ENCODE measurements at places on chromosomes 11 and 22. TPM values are rescaled to one million over a fixed set of nuclear protein-coding genes. Genes with fewer than 3 reads are reported as not detected.
A peak's percentile ranks its signal among the peaks of the same experiment; 100 is the strongest.

DNA sequence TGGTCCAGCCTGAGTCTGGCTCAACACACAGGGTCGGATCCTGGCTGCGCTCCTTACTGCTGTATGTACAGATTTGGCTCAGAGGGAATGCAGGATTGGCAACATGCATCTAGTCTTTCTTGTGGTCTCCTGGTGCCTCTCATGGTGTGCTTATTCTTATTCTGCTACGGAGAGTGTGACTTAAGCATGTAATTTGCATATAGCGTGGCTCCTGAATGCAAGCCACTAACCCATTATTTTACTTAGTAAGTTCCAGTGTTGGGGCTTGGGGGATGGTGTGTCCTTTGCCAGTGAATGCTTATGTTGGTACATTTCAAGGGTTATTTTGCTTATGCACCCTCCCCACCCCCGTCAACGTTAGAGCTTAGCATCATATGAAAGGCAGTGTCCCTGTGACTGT, 51.2 kb downstream of the PTPRJ start:
- no peak for DNase-seq

The C22orf15 gene
- 1.1 TPM for total RNA-seq

- no peak for DNase-seq
Observed at GRCh38 chr11:121631456-121631855, 178.7 kb upstream of the SORL1-AS1 start.

GRCh38 chr11:44876906-44877305, 73.8 kb downstream of the TP53I11 start:
- DNase-seq = no peak

- no peak for DNase-seq
Observed at GRCh38 chr11:12981676-12982522, 27.2 kb upstream of the RASSF10 start.

The DBX1 gene
- not detected for total RNA-seq

The TBX1 gene
- total RNA-seq = not detected

DNA sequence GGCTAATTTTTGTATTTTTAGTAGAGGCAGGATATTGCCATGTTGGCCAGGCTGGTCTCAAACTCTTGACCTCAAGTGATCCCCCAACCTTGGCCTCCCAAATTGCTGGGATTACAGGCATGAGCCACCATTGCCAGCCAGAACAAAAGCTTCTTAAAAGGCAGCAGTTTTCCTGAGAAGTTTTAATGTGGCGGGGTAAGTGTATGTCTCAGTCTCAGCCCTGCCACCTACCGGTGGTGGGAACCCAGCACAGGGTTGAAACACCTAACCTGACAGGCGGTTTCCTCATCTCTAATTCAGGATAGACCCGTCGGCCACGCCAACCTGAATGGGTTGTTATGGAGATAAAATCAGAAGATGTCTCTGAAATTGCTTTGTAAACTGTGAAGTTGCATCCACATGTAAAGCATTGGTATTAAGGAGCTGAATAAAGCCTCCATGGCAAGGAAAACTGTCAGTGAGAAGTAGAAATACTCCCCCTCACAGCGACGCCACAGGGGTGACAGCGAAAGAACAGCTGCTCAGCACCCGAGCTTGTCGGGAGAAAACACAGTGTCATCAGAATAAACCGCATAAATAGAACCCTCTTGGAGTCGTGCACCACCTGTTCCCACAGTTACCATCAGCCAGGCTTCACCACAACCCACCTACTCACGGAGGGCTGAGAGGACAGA, 165.9 kb upstream of the NCAM1 start:
- DNase-seq = peak; percentile 41

DNA sequence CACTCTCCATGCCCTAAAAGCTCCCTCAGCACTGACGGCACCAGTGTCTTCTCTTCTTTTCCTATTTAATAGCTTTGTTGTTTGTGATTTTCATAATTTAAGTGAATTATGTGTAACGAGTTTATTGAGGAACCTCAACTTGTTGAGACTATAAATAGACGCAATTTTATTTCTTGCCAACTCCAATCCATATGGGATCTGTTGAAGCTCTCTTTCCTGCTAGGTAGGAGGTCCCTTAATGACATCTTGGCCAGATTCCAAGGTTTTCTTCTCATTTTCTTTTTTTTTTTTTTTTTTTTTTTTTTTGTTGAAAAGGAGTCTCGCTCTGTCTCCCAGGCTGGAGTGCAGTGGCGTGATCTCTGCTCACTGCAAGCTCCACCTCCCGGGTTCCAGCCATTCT, 14.2 kb downstream of the RTL6 start:
- DNase-seq = no peak

DNA sequence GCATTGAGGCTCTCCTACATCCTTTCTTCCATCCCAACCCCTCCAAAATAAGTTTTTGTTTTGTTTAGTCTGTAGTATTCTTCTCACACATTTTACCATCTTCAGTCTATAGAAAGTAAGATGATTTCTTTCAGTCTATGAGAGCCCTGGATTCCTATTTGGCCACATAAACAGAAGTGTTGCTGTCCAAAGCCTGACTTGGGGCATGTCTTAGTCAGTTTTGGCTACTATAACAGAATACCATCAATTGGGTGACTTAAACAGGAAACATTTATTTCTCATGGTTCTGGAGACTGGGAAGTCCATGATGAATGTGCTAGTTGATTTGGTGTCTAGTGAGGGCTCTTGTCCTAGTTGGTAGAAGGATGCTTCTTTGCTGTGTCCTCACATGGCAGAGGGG, 146.8 kb upstream of the DDI1 start:
- no peak for DNase-seq

The ARAP1 gene
- total RNA-seq = 91.5 TPM

The DEFB131B gene
- total RNA-seq = not detected

DNA sequence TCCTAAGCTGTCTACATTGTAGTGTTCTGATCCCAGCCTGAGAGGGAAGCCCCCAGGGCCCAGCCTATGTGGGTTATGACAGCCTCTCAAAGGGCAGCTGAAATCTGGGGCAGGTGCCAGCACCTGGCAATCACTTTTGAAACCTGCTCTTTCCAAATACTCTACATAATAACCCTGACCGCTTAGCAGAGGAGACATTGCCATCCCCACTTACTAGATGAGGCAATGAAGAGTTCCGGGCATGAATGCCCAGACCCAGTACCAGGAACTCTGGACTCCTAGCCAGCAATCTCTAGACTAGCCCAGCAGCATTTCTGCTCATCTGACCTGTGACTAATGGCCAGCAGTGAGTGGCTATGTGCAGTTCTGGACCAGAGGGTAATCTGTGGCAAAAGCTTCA, 412.4 kb upstream of the CADM1 start:
- no peak for DNase-seq

- no peak for DNase-seq
Observed at GRCh38 chr11:44506375-44507016, 59.0 kb upstream of the CD82 start.

DNA sequence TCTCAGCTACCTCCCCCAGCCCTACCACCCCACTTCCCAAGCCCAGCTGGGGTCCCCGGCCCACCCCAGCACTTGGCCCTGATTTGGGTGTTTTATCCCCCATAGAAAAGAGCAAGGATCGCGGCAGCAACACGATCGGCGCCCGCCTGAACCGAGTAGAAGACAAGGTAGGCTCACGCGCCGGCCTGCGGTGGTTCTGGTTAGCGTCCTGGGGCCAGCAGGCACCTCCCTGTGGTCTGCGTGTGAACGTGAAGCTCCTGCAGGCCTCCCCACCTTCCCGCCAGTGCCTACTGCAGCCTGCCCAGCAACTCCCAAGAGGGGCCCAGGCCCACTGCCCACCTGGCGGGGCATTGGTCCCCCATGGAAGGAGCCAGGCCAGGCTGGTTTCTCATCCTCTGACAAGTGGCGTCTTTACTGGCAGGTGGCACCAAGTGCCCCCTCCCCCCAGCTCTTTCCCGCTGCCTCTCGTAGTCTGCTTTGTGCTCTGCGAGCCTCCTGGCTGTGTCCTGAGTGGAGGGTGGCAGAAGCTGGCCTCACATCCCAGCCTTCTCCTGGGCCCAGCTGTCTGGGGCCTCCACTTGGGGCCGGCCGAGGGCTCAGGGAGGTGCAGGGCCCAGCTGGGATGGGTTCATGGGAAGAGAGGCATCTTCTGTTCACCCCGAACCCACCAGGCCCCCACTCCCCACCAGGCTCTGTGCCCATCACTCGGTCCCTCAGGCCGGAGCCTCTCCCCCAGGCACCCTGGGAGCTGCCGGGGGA, 78.3 kb upstream of the KCNQ1OT1 start:
- no peak for DNase-seq

- DNase-seq = no peak
Observed at GRCh38 chr11:120354779-120355178, 18.6 kb downstream of the ARHGEF12 start.

The OR2AT4 gene
- total RNA-seq = not detected

- DNase-seq = peak; percentile 72
Observed at GRCh38 chr22:23763579-23763945, 772 bp downstream of the C22orf15 start.

DNA sequence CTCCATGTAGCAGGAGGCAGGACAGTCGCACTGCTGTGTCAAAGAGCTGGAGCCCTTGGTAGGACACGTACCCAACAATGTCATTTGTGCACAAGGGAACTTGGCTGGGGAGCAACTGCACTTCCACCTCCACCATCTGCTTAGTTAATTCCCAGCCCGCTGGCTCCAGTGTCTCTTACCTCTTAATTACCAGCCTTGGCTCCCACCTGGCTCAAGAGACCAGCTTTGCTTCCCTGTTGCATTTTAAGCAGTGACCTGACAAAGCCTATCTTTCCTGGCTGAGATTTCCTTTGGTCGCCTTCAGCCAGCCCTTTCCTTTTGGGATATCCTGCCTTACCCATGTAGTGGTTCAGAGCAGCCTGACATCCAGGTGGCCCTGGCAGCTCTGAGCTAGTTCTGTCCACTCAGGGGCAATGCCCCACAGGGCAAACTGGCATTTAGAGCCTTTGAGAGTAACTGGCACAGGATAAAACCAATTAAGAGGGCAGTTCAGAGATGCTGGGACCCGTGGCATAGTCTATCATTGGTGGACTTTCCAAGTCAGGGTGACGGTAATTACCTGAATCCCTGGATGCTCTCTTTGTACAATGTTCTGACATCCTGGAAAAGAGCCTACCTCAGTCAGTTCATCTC, 212.6 kb upstream of the SORL1-AS1 start:
- no peak for DNase-seq

- peak; percentile 48 for DNase-seq
Observed at GRCh38 chr11:1845561-1846452, 7.0 kb downstream of the TNNI2 start.

DNA sequence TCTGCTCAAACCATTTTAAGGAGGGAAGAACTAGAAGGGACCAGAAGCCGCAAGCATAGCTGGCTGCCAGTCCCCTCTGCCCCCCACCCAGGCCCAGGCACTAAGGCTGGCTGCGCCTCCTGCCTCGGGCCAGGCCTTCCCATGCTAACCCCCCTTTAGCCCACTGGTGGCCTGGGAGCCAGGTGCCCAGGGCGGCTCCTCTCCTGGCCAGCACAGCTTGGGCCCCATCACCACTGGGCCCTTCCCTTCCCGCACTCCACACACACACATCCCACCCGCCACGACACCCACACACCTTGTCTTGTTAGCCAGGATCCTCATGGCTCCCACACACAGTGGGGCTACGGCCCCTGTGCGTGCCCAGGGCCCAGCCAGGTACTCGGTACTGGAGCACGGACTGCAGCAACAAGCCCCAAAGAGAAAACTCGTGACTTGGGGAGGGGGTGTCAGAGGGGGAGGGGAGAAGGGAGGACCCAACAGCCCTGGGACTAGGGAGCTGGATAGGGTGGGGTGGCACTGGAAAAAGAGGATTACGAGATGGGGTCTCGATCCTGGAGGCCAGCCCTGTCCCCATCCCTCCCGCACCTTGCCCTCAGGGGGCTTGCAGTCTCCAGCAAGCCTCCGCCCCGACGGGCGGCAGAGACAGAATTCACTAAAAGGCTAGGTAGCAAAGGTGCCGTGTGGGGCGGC, 16.0 kb downstream of the BCL9L start:
- no peak for DNase-seq

The MPZL2 gene
- total RNA-seq = 31.0 TPM

GRCh38 chr22:37588546-37589215, 8.8 kb upstream of the LGALS2 start:
- no peak for DNase-seq

DNA sequence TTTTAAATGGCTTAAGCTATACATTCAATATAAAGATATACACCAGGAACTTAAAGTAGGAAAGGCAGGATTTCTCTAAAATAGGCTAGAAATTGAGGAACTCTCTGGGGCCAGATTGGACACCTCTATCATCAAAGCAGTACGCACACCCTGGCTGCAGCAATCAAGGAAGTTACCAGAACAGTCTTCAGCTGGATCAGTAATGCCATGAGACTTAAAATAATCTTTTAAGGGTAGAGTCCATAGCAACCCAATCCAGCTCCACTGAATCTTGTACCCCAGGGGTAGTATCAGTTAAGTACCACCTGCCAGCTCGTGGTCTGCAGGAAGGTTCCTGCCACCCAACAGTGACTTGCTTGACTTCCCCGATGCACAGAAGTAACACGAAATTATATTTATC, 3.0 kb downstream of the RDX start:
- DNase-seq = no peak
